Stimulated activated CD4-positive, alpha-beta T cell treated with anti-CD3 and anti-CD28 coated beads, Interleukin-1b, Interleukin-23, amount 100 ng/mL, for 1 hour (primary cell): ENCODE measurements at places on chromosomes 5 and 9.

DNA sequence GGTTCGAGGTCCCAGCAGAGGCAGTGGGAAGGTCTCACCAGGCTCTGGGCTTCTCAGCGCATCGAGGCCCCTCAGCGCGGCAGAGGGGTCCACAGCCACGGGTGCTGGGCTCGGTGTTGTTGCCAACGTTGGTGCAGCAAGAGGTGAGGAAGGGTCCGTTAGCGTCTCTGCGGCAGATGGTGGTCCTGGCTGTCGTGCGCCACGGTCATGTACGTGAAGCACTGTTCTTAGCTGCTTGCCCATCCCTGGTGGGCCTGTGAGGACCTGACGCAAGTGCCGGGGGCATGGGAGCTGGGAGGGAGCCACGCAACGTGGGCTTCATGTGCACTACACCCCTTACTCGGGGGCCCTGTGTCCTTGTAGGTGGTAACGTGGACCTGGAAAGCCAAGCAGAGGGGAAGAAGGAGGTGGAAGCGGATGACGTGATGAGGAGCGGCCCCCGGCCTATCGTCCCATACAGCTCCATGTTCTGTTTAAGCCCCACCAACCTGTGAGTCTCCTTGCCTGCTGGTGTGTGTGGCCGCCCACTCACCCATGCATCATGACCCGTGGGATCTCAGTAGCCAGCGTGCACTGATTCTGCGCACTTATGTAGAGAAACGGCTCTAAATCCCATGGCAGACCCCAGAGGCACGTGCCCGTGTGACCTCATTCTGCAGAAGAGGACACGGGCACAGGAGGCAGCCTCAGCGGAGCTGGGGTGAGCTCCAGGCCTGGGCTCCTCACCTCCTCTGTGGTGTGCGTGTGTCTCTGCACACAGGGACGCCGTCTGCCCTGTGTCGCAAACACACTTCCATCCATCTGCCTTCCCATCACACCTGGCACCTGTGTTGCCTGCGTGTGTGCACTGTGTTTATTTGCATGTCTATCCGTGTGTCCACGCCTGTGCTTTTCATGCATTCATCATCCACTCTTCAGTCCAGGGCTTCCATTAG, 166.1 kb downstream of the CACNA1B start:
- no peak for DNase-seq

DNA sequence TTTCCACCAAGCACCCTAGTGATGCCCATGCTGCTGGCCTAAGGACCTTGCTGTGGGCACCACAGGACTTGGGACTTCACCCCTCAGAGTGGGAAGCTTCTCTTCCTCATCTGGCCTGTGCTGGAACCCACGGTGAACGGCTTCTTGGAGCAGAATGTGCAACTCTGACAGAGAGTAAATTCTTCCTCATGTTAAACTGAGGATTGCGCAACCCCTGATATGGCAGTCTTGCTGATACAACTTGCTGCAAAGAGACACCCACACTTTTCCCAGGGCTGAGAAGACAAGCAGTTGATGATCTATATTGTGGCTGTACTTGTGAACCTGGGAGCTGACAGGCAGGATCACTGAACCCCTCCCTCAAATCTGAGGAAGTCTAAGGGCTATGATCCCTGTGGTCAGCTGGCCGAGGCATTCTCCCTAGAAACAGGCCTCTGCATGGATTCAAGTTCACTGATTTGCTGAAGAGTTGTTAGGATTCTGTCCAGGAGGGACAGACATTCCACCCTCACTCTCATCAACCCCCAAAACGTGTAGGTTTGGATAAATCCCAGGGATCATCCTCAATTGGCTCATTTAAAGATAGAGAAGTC, 307.2 kb downstream of the MTRR start:
- no peak for DNase-seq

- DNase-seq: no peak
Observed at GRCh38 chr5:114390431-114390830, 28.6 kb downstream of the KCNN2 start.

DNA sequence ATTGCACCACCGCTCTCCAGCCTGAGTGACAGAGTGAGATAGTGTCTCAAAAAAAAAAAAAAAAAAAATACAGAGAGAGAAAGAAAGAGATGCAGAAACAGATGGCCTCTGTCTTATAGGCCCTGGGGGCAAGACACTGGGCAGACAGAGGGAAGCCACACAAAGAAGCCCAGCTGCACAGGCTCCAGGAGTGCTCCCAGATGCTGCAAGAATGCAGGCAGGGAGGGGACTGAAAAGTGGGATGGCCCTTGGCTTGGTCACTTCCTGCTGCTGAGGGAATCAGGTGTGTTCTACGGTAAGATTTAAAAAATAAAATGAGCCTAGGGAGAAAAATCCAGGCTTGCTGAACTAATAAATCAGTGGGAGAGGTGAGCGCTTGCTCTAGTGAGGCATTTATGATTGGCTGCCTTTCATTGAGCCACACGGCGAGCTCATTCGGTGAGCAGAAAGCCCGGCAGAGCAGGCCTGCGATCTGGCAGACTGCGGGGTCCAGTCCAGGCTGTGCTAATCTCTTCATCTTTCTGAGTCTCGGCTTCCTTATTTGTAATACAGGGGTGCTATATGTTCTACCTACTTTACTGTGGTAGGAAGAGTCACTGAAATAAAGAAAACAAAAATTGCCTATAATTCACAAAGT, 80.6 kb downstream of the RAD23B start:
- DNase-seq: no peak

GRCh38 chr5:138544181-138545134, 1.4 kb upstream of the ETF1 start:
- no peak for DNase-seq

DNA sequence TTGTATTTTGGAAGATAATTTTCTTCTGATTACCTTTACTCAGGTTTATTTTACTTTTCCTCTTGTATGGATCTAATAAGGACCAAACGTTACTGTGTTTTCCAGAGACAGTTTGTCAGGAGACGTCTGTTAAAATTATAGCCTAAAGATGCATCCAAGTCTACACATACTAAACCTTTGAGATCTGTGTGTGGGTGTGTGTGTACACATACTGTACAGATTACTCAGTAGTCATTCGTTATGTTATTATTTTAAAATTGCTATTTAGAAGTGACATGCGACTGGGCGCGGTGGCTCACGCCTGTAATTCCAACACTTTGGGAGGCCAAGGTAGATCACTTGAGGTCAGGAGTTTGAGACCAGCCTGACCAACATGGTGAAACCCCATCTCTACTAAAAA, 51.6 kb upstream of the CNTLN start:
- DNase-seq: no peak

DNA sequence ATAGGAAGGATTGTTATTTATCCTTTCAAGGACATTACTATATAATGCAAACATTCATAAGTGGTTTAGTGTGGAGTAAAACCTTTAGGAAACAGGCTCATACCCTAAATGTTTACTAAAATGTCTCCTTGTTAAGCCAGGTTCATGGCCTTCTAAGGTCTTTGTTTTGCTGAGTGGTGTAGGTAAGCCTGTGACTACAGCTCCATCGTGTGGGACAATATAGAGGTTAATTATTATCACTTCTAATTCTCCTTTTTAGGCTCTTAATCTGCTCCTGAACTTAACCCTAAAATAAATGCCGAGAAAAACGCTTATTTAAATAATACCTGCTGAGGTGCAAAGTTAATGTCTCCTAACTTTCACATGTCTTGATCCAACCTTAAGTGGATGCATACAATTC, 43.8 kb downstream of the SPINK5 start:
- DNase-seq: no peak

DNA sequence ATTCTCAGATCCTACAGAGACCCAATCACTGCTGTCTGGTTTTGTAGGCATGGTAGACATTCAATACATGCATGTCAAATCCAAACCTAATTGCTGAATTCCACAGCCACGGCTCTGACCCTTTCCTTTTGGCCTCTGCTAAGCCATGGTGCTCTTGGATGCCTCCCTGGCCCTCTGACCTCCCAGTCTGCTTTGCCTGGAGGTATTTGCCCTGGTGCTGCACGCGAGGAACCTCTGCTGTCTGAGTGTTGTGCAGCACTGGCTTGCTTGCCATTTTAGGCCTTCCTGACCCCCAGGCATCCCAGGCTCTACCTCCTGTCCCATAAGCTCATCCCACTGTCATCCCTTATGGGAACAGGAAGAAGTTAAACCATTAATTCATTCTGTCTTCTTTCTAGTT, 60.9 kb downstream of the DOCK2 start:
- no peak for DNase-seq

DNA sequence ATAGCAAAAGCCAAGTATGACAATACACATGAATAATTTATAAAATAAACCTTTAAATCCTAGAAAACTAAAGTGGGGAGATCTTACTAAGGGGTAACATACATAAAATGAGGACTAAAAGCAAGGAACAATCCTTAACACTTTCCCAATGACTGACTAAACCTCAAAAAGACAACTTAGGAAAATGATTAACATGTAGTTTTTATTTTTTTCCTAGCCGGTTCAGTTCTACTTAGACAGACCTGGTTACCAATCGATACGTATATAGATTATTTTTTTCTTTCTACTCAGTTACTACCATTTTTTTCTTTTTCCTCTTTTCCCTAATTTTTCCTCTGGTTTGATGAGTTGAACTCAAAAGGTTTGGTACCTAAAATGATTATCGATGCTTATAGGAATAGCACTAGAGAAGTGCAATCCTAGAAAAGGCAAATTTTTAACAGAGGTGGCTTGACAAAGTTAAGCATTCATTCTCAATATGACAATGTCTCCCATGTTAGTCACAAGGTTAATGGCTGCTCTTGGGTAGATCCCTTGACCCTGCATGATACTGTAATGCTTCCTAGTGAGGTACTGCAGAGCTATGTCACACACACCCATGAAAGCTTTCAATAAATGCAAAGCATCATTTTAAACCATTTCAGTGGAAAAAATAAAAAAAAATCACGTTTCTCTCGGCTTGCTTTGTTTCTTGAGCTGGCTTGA, 41.5 kb downstream of the FBXO4 start:
- no peak for DNase-seq

DNA sequence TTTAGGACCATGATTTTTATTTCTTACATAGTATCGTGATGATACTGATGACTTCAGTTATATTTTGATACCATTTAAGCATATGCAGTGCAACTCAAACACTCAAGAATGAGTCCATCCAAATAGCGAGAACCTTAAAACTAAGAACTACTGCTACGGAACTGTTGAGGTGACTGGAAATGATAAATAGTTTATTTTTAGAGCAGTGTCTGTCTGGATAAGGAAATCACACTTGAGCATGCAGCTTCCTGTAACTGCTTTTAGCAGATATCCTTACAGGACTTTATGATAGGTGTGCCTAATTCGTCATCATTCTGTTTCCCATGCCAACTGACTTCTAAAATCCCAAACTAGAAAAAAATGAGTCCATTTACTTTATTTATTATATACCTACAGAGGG, 85.5 kb downstream of the ADGRV1 start:
- DNase-seq: no peak

- no peak for DNase-seq
Observed at GRCh38 chr9:70801181-70801829, 320.1 kb downstream of the TRPM3 start.

DNA sequence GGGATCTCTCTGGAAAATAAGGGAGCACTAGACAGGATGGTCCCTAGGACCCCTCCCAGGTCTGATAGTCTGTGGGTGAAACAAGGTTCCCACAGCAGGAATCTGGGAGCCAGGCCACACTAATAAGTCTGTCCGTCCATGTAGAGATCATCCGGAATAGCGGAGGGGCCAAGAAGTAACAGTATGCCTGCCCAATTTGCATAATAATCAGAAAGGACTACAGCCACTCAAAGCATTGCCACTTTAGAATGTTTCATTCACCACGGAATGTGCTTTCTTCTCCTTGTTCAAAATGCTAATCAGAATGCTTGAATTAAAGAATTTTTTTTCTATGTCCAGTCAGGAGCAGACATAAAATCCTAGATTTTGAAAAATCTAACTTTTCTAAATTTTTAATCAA, 254.9 kb downstream of the ACTL7B start:
- DNase-seq: no peak

DNA sequence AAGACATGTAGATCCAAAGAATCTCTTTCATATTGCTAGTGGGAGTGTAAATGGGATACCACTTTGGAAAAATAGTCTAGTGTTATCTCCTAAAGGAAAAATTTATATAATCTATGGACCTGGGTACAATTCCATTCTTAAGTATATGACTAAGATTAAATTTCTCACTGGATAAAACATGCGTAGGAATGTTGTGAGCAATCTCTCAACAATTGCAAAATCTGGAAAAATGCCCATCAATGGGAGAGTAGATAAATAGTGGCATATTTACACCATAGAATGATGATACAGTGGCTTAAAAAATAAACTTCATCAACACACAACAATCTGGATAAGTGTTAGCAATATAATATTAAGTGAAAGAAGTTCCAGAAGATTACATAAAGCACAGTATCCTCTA, 469.5 kb downstream of the MAN2A1 start:
- DNase-seq: no peak

DNA sequence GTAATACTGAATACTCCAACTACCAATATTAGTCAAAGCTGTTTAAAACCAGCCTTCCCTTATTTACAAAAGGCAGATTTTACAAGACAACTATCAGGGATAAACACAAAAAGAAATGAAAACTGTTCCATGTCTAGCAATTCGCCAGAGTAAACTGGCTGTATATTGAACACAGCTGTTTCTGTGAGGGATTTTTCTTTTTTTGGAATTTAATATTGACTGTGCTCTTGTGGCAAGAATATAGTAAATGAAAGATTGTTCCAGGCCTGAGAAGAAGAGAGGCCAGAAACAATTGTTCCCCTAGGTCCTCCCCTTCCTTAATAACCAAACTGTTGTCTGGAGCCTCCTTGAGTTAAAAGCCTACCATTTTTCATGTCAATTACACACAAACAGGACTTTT, 188.6 kb downstream of the PDE4D start:
- DNase-seq: no peak

DNA sequence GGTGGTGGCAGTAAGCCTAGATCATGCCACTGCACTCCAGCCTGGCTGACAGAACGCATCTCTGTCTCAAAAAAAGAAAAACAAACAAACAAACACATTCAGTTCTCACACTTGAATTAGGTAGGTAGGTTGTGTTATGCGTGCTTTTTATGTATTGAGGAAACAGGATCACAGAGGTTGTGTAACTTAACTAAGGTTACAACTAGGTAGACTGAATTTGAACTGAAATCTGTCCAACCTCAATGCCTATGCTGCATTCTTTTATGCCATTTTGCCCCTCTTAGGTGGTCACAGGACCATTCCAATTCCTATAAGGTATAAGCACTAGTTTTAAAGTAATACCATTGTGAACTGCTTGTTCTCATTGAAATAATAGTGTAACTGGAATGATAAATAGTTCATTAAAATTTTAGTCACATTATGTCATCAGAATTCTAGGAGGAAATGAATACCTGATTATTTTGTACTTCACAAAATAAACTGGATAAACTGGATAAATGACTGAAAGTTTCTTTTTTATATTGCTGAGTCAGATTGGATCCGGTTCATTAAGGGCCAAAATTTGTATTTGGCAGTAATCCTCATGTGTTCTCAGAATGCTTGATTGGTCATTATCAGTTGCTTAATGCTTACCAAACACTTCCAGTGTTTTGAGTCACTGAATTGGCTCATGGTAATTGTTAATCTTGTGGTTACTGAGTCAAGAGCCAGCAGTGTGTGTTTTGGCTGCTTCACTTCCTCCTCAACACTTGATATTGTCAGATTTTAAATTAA, 7.1 kb downstream of the UBAP1 start:
- DNase-seq: no peak

- DNase-seq: no peak
Observed at GRCh38 chr9:131651599-131651998, 88.3 kb downstream of the RAPGEF1 start.

GRCh38 chr5:97745817-97746216, 562.8 kb upstream of the RIOK2 start:
- DNase-seq: no peak

GRCh38 chr5:151020304-151021110, at the start of gene GPX3:
Gene GPX3, plus strand, starts transcription at chr5:151020591. Its CDS starts 64 bp downstream, at chr5:151020655.
- no peak for DNase-seq

GRCh38 chr5:99605904-99606303, 677.1 kb upstream of the CHD1 start:
- no peak for DNase-seq
